Activated T-helper 1 cell treated with Interleukin-2 at 50 U/mL for 16 hours (primary cell): ENCODE measurements at places on chromosomes 13 and 19.

GRCh38 chr13:44331912-44332851, 41.4 kb upstream of the SERP2 start:
- DNase-seq, result no peak

- no peak for DNase-seq
Measured at GRCh38 chr19:31639306-31639705, 290.1 kb upstream of the TSHZ3 start.

DNA sequence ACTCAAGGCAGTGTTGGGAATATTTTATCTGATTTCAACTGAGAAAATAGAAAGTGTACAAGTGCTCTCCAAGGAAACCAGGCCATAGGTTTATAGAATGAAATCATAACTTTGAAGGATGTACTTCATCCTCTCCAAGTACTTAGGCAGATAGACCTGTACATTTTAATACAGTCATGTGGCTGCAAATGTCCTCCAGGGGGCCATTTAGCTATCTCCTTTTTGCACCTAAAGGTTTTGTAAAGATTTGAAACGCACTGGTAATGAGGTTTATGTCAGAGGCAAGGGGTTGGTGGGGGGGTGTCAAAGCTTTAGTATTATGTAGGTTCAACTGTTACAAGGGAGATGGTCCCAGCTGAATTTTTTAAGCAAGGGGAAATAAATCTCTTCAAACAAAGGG, 364.4 kb downstream of the DCT start:
- no peak for DNase-seq

DNA sequence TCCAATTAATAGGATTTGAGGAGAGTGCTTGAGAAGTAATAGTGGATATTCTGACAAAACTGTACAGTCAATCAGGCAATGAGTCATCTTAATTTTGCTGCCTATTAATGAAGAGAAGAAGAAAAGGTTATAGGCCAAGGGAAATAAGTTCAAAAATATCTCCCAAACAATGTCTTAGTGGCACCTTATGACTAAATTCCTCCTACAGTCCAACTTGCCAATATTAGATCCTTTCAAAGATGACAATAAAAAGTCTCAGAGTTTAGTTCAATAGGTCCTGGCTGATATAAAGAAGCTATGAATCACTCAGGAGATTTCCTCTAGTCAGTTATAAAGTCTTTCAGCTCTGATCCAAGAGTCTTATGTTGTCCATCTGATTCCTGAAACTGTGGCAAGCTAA, 27.9 kb downstream of the UGGT2 start:
- DNase-seq, result no peak

- DNase-seq, result no peak
Measured at GRCh38 chr19:13557756-13558398, 51.6 kb upstream of the CACNA1A start.

DNA sequence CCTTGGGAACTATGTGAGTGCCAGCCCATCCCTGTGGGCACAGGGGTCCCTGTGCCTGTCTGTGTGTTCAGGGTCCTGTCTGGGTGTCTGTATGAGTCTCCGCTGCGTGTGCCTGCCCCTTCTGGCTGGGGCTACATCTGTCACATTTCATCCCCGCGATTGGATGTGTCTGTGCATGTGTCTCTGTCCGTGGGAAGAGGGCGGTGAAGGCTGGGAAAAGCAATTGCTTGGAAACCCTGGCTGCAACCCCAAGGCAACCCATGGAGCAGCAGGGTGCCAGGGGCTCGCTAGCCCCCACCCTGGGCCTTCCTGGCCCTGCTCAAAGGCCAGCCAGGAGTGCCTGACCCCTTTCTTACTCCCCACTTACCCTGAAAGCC, 1.4 kb downstream of the MAG start:
- DNase-seq, result no peak

GRCh38 chr19:33199441-33200265, 5.5 kb downstream of the LRP3 start:
- no peak for DNase-seq

GRCh38 chr19:54905803-54906511, at the start of gene NCR1:
Gene NCR1 (plus strand): TSS chr19:54906148. CDS start chr19:54906188, 40 bp downstream.
- DNase-seq, result no peak

- no peak for DNase-seq
Measured at GRCh38 chr19:16373079-16373478, 48.5 kb downstream of the KLF2 start.

DNA sequence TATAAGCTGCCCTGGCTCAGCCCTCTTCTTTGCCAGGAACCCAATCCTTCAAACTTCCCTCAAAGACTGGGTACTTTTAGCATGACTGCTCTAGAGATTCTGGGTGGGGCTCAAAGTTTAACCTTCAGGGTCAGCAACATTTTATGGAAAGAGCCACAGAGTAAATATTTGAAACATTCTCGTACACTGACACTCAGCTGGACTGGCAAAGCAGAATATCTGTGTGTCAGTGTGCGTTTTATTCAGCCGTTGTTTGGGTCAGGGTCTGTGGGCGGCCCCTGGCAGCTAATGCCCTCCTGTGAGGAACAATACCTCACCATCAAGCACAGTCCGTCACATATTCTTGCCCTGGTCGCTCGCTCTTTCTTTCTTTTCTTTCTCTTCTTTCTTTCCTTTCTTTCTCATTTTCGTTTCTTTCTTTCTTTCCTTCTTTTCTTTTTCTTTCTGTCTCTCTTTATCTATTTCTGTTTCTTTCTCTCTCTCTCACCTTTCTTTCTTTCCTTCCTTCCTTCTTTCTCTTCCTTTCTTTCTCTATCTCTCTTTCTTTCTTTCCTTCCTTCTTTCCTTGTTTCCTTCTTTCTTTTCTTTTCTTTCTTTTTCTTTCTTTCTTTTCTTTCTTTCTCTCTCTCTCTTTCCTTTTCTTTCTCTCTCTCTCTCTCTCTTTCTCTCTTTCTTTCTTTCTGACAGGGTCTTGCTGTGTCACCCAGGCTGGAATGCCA, 10.7 kb downstream of the DPRX start:
- DNase-seq, result no peak

DNA sequence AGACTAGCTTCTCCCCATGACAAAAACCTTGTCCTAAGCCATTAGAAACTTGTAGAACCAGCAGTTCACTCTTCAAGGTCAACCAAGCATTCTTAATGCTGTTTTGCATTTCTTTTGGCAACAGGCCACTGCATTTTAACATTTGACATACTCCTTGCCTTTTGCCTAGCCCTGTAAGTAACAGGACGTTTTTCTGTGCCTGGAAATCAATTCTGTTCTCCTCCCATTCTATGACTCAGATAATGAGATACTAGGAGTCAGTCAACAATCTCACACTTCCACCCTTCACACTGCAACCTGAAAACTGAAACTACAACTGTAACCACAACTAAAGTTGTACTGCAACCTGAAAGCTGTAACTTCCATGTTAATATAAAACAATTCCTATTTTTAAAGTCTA, 268.7 kb downstream of the MZT1 start:
- DNase-seq, result no peak

- no peak for DNase-seq
Measured at GRCh38 chr19:31749231-31749630, 400.0 kb upstream of the TSHZ3 start.

GRCh38 chr13:112974671-112975070, 5.7 kb downstream of the MCF2L start:
- DNase-seq, result no peak

GRCh38 chr19:2175742-2176141, 12.0 kb downstream of the DOT1L start:
- no peak for DNase-seq

DNA sequence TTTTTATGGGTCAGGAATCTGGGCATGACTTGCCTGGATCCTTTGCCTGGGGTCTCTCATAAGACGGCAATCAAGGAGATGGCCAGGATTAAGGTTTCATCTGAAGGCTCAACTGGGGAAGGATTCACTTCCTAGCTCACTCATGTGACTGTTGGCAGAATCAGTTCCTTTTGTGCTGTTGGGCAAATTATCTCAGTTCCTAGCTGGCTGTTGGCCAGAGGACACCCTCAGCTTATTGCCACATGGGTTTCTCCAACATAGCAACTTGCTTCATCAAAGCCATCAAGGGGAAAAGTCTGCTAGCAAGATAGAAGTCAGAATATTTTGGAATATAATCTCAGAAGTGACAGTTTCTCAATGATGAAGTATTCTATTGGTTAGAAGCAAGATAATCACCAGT, 12.2 kb upstream of the EVI5L start:
- no peak for DNase-seq

- DNase-seq, result no peak
Measured at GRCh38 chr13:44591316-44591715, 15.2 kb upstream of the TSC22D1 start.

GRCh38 chr19:45424191-45425058, 708 bp upstream of the ERCC1 start:
- DNase-seq, result no peak

GRCh38 chr13:108830916-108831315, 201.5 kb downstream of the MYO16 start:
- no peak for DNase-seq

- DNase-seq, result peak; percentile 1
Measured at GRCh38 chr13:42574435-42575311, 721 bp downstream of the TNFSF11 start.

GRCh38 chr13:85503797-85504196, 295.4 kb downstream of the SLITRK6 start:
- no peak for DNase-seq

- DNase-seq, result no peak
Measured at GRCh38 chr13:99600318-99600717, 99.0 kb downstream of the TM9SF2 start.

DNA sequence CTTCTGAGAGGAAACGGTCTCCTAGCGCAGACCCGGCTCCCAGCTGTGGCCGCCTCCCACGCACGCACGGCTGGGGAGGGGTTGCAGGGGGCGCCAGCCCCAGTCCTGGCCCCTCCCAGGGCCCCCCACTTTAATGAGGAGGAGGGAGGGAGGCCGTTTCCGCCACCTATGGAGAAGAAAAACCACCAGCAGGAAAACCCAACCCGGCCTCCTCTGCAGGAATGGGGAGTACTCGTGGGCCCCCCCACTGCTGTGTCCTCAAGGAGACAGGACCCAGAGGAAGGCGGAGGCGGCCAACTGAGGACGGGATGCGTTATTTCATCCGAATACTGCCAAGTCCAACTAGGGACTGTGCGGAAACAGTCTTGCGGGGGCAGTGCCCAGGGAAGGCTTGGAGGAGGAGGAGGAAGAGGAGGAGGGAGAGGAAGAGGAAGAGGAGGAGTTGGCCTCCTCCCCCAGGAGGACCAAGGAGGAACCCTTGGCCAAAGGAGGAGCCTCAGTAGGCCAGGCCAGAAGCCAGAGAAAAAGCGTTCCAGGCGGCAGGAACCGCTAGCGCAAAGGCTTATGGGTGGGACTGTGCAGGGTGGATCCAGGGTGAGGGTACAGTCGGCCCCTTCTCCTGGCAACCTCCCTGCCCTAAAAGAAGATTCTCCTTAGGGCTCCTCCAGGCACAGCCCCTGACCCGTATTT, 3.9 kb upstream of the SSBP4 start:
- DNase-seq, result no peak

DNA sequence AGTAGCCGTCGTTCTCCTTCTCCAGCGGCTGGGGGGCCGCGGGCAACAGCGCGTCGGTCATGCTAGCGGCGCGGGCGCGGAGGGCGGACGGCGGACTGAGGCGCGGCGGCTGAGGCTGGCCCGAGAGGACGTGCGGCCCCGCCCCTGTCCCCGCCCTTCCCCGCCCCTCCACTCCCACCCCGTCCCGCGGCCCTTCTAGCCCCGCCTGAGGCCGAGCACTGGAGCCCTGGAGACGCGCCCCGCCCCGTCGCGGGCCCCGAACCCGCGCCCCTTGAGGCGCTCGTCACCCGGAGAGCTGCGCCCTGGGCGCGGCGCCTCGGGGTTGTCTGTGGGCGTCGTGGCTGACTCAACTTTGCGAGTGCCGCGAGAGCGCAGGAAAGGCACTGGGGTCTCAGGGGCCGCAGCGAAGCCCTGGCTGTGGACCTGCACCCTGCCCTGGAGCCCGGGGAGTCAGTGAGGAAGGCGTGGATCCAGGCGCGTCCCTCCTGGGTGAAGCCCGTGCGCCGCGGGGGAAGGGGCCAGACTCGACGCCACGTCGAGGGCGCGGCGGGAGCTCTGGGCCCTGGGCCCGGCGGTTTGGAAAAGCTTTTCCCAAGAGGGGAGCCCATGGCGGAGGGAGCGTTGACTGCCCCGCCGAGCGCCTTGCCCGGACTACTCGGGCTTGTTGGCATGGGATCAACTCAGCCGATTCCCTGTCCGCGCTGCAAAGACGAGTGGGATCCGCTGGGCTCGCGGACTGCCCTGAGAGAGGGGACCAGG, at the start of gene RHPN2:
TSS of gene RHPN2 (minus strand) at position 97 of the 759 bp plus-strand sequence. CDS start at position 61, 36 bp downstream.
- DNase-seq, result peak; percentile 4

GRCh38 chr19:52139252-52140031, at the start of gene ZNF616:
Gene ZNF616 (minus strand): TSS chr19:52139938. CDS start chr19:52130512, 9,426 bp downstream.
- peak; percentile 96 for DNase-seq
